ENCODE measurements at places on chromosomes 3 and 15.

GRCh38 chr3:23816721-23817120, 11.0 kb downstream of the UBE2E1 start:
- DNase-seq = no peak

DNA sequence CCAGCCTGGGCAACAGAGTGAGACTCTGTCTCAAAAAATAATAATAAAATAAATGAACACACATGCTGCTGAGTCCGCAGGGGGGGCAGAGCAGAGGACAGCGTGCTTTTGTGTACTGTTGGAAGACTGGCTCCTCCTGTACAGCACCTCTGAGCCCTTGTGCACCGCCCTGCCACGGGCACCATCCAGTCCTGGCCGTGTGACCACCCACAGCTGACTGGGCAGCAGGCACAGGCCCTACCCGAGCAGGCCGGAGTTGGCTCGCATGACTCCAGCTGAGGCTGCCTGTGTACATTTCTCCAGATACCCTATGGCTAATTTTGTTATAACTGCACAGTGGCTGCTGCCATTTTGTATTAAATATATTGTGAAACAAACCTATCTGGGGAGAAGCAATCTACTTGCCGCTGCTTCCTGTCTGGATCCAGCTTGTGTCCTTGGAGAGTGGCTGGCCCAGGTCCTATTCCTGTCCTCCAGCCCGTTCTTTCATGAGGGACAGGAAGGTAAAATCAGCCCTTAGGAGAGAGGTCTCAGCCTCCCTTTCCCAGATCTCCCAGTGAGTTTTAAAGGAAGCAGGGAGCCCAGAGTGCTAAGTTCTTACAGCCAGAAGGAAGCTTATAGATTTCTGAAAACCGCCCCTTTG, 14.6 kb downstream of the IVD start:
- DNase-seq = no peak

DNA sequence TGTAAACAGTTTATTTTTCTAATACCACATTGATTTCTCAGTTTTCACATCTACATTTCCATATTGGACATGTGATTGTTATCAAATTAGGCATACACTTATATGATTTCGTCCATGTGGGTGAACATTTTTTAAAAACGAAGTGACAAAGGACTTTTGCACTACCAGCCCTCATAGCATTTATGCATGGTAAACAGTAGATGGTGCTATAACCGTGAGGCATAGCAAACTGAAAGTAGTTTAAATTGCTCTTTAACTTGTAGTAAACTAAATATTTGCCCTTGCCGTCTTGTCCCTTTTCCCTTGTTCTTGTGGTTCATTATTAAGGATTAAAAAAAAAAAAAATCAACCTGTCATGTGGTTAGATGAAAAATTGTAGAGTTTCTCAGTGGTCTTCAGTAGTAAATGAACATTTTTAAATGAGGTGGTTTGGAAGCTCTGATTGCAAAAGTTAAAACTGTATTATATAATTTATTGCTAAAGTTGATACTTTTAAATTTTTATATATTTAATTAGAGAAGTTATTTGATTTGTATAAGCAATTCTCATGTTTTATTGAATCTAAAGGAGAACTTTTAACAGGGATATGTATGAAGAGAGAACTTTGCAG, 24.0 kb downstream of the STX19 start:
- peak; percentile 74 for DNase-seq

DNA sequence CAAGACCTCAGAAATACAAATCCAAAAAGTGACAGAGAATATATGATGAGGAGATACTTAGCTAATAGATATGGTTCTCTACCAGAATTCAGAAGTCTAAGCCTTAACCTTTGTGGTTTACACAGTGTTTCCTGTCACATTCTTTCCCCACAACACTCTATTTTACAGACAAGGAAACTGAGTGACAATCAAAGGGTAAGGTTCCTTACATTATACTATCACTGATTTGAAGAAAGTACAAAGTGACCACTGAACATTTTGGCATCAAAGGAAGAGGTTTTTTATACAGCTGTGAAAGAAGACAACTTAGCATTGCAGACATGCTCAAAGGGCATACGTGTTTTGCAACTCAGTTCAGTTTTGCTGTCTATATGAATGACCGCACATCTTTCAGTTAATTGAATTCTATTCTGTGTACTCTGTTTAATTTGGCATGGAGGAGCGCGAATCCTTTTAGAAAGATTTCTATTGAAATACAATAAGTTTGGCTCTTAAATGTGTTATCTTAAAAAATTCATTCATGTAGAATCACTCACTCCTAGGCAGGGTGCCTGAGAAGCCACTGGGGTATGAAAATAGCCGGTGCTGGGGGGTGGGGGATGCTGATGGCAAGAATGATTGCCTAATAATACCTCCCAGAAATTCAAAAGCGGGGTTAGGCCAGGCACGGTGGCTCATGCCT, 66.5 kb upstream of the SKOR1 start:
- DNase-seq = no peak

DNA sequence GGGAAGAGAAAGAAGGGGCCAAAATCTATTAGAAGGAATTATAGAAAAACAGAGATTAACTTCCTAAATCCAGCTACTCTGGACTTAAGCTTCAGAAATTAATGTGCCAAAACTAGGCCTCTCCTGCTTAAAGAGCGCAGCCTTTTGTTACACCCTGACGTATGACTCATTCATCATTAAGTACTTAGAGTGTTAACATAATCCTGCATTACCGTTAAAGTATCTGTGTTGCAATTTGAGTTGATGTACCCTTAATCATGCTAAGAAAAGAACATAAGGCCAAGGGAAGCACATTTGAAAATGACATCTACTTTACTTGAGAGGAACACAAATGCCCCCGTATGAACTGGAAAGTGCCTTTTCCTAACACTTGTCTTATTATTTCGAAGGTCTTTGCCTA, 7.9 kb downstream of the HTR3D start:
- DNase-seq = peak; percentile 82

DNA sequence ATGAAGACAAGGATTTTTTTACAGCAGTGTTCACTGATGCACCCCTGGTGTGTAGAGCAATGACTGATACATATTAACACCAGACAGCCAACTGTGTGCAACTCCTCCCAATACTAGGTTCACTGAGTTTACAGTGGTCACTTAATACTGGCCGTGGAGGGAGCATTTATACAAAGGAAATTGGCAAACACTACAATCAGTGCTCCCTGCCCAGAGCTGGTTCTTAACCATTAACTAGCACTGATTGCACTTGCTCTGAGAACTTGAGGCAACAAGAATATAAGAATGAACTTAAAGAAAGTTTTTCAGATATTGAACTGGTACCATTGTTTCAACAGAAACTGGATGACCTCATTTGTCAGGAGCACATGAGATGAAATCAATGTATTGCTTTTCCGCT, 110.6 kb downstream of the MAGI1 start:
- DNase-seq = no peak

DNA sequence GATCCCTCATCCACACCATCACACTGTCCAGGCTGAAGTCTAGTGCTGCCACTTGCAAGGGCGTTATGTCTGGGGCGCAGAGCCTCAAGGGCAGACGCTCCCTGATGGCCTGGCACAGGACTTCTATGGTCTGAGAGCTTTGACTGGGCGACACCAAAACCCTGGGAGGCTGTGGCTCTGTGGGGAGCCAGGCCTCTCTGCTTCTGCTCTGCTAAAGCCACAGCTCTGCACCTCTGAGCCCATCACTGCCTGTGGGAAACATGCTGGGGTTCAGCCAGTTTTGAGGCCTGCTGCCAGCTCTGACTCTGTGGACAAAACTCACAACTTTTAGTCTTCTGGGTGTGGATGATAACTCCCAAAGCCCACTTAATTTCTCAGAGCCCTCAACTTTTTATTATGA, 6.3 kb upstream of the LCTL start:
- no peak for DNase-seq

GRCh38 chr15:95293456-95294031, 1037.0 kb upstream of the NR2F2 start:
- no peak for DNase-seq

DNA sequence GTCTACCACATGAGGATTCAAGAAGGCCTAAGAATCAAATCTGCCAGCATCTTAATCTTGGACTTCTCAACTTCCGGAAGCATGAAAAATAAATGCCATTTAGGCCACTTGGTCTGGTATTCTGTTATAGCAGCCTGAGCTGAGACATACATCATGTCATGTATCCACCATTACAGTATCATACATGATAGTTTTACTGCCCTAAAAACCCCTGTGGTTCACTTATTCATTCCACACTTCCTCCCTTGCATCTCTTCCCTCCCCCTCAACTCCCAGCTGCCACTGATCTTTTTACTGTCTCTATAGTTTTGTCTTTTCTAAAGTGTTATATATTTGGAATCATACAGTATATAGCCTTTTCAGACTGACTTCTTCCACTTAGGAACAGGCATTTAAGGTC, 161.8 kb downstream of the SNRK start:
- DNase-seq = no peak

- DNase-seq = no peak
Observed at GRCh38 chr15:47609693-47610092, 107.6 kb upstream of the SEMA6D start.
